ENCODE measurements at places on chromosomes 11 and 22.

DNA sequence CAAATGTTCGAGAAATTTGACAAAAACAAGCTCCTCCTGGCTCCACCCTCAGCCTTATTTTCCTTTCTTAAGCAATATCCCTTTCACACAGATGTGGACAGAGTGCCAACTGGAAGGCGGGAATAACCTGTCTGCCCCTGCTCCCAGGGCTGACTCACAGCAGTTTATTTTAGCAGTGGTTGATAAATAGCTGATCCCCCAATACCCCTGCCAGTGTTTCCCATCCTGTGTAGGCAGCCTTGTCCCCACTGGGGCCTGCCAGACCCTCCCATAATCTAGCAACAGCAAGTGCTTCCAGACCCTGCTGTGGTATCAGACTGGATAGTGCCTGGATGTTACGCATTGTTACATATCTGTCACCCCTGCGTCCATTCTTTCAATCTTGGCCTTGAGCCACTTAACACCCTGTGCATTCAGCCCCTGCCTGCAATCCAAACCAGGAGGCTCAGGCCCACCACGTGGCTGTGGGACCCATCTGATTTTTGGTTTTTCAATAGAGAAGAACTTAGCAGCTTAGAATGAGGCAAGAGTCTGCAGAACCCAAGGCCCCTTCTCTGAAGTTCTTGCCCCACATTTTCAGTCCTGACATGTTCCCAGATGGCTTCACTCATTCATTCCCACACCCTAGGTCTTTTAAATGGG is 53.7 kb downstream of the PARVA start:
- H3K36me3 ChIP-seq = no peaks in the 10 kb centered on the region
- DNase-seq = no peak
- no peaks in the 10 kb centered on the region for H3K27me3 ChIP-seq

DNA sequence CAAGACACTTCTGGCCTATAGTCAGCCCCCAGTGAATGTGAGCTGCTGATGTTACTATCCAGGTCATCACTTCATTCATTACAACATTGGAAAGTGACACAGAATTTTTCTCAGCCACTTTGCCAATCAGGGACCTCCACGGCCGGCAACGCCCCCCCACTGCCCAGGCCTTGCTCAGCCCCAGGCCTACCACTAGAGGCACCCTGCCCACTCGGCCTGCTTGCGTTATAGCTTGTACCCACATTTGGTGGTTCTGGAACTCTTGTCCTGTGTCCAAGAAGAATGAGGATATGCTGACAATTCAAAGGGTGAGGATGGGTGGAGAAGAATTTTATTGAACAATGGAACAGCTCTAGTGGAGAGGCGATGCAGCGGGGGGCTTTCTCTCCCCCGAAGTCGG is 96.2 kb downstream of the TSPAN18 start:
- H3K27me3 ChIP-seq = no peaks in the 10 kb centered on the region
- DNase-seq = no peak
- no peaks in the 10 kb centered on the region for H3K4me1 ChIP-seq
- no peaks in the 10 kb centered on the region for H3K36me3 ChIP-seq
- no peak overlapping the region for H3K27ac ChIP-seq
- no peak overlapping the region for H3K4me3 ChIP-seq

GRCh38 chr22:46797355-46797754 is 34.9 kb downstream of the TBC1D22A start:
- no peaks in the 10 kb centered on the region for H3K27me3 ChIP-seq
- H3K27ac ChIP-seq = no peak overlapping the region
- DNase-seq = no peak
- no peak overlapping the region for H3K4me3 ChIP-seq
- H3K4me1 ChIP-seq = peaks cover 3% of the 10 kb centered on the region

GRCh38 chr11:73159297-73159696 is 17.2 kb upstream of the FCHSD2 start:
- H3K36me3 ChIP-seq = no peaks in the 10 kb centered on the region
- H3K27me3 ChIP-seq = no peaks in the 10 kb centered on the region
- no peak overlapping the region for H3K4me3 ChIP-seq
- no peak for DNase-seq
- no peak overlapping the region for H3K27ac ChIP-seq

GRCh38 chr11:101478587-101479369 is 105.0 kb downstream of the TRPC6 start:
- no peak for DNase-seq
- H3K4me3 ChIP-seq = no peak overlapping the region
- no peaks in the 10 kb centered on the region for H3K36me3 ChIP-seq
- H3K27me3 ChIP-seq = no peaks in the 10 kb centered on the region
- H3K27ac ChIP-seq = no peak overlapping the region

All from HCT116 (cell line).